A549 treated with CpdA at 1 μM for 4 hours (cell line): ENCODE measurements at places on chromosomes 4 and X. TPM values are rescaled to one million over a fixed set of nuclear protein-coding genes. Genes with fewer than 3 reads are reported as not detected.

ARHGAP36 gene
- not detected in 5 replicates for total RNA-seq

GPC4 gene
- 0.02 to 0.03 TPM (median 0.02 TPM) in 3 of 5 replicates, not detected in the others for total RNA-seq

SRPX gene
- 5.2 to 6.6 TPM (median 6.4 TPM) in 5 replicates for total RNA-seq

DUSP9 gene
- total RNA-seq, result 0.83 to 1.7 TPM (median 1.2 TPM) in 5 replicates

CLCN4 gene
- 3.1 to 5.0 TPM (median 4.0 TPM) in 5 replicates for total RNA-seq

NR3C2 gene
- total RNA-seq, result 0.01 to 0.13 TPM in 2 of 5 replicates, not detected in the others

TRPC5OS gene
- not detected in 5 replicates for total RNA-seq

HELT gene
- 0.17 TPM in 1 of 5 replicates, not detected in the others for total RNA-seq

MXRA5 gene
- total RNA-seq, result not detected in 5 replicates

CLDN2 gene
- 7.9 to 10.0 TPM (median 8.7 TPM) in 5 replicates for total RNA-seq

RRH gene
- total RNA-seq, result 0.06 to 0.08 TPM in 2 of 5 replicates, not detected in the others

CSAG2 gene
- total RNA-seq, result not detected in 5 replicates

KCNE5 gene
- 0.12 to 0.21 TPM in 2 of 5 replicates, not detected in the others for total RNA-seq

DOK7 gene
- 0.16 to 0.90 TPM (median 0.42 TPM) in 5 replicates for total RNA-seq

ZNF518B gene
- 2.6 to 4.6 TPM (median 3.4 TPM) in 5 replicates for total RNA-seq

ABCG2 gene
- total RNA-seq, result 20.6 to 24.1 TPM (median 21.2 TPM) in 5 replicates

KANTR gene
- total RNA-seq, result 1.4 to 1.6 TPM (median 1.4 TPM) in 5 replicates

GAGE12H gene
- total RNA-seq, result not detected in 5 replicates

PDGFRA gene
- 0.21 to 0.83 TPM (median 0.48 TPM) in 5 replicates for total RNA-seq

NAAA gene
- 22.6 to 26.2 TPM (median 23.9 TPM) in 5 replicates for total RNA-seq

REELD1 gene
- total RNA-seq, result not detected in 5 replicates

MAOA gene
- 0.08 to 0.47 TPM (median 0.29 TPM) in 5 replicates for total RNA-seq

HMGN5 gene
- total RNA-seq, result 1.9 to 4.1 TPM (median 3.4 TPM) in 5 replicates

TMLHE gene
- total RNA-seq, result 9.1 to 10.7 TPM (median 10.0 TPM) in 5 replicates

CT45A1 gene
- 0.11 TPM in 1 of 5 replicates, not detected in the others for total RNA-seq

VSIG4 gene
- not detected in 5 replicates for total RNA-seq

USP51 gene
- 0.32 to 0.71 TPM (median 0.52 TPM) in 5 replicates for total RNA-seq

PASD1 gene
- total RNA-seq, result not detected in 5 replicates

CYSLTR1 gene
- not detected in 5 replicates for total RNA-seq

GAGE12E gene
- not detected in 5 replicates for total RNA-seq

ZNF280C gene
- 2.5 to 4.9 TPM (median 2.7 TPM) in 5 replicates for total RNA-seq

IGFBP7 gene
- 191 to 299 TPM (median 243 TPM) in 5 replicates for total RNA-seq

ARR3 gene
- total RNA-seq, result not detected in 5 replicates

VCX3A gene
- not detected in 5 replicates for total RNA-seq

BMP3 gene
- not detected in 5 replicates for total RNA-seq

TLR3 gene
- 0.26 to 0.54 TPM (median 0.37 TPM) in 5 replicates for total RNA-seq

ARHGEF38 gene
- total RNA-seq, result not detected in 5 replicates

SLC38A5 gene
- total RNA-seq, result 0.07 to 0.46 TPM (median 0.09 TPM) in 3 of 5 replicates, not detected in the others

AR gene
- total RNA-seq, result 3.4 to 4.1 TPM (median 3.5 TPM) in 5 replicates

RPS6KA6 gene
- total RNA-seq, result 4.3 to 7.4 TPM (median 5.9 TPM) in 5 replicates
